Stimulated activated CD8-positive, alpha-beta memory T cell treated with anti-CD3 and anti-CD28 coated beads, Interleukin-4, amount 100 ng/mL, for 48 hours (primary cell): ENCODE measurements at places on chromosomes 1 and 21.

DNA sequence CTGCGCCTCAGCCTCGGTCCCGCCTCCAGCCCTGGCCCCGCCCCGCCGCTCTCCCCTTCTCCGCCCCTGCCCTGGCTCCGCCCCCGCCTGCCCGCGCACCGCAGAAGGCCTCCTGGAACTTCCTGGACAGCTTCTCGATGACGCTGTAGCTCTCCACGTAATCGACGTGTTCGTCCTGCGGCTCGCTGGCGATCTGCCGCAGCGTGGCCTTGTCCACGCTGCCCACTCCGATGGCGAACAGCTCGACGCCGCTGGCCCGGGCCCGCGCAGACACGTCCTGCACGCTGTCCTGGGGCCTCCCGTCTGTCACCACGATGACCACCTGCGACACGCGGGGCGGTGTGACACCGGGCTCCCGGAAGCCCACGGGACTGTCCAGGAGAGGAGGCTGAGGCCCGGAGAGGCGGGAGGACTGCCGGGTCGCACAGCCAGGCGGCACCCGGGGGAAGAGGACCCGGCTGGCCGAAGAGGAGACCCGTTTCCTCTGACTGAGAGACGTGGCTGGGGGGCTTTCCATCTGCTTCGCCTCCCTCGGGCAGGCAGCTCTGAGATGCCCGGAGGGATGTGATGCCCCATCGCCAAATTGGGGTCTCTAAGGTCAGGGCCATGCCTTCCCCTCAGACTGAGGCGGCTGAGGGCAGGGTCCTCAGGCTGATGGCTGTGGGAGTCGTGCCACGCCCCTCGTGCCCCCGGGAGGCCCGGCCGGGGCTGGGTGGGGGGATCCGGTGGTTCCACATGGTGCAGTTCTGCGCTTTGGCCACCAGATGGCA is 4.6 kb downstream of the MATN1 start:
- peak; percentile 90 for DNase-seq

GRCh38 chr1:15911927-15912326 is 64.0 kb downstream of the ZBTB17 start:
- DNase-seq, result no peak

GRCh38 chr1:151502035-151502700 is 9.0 kb upstream of the CGN start:
- DNase-seq, result no peak

DNA sequence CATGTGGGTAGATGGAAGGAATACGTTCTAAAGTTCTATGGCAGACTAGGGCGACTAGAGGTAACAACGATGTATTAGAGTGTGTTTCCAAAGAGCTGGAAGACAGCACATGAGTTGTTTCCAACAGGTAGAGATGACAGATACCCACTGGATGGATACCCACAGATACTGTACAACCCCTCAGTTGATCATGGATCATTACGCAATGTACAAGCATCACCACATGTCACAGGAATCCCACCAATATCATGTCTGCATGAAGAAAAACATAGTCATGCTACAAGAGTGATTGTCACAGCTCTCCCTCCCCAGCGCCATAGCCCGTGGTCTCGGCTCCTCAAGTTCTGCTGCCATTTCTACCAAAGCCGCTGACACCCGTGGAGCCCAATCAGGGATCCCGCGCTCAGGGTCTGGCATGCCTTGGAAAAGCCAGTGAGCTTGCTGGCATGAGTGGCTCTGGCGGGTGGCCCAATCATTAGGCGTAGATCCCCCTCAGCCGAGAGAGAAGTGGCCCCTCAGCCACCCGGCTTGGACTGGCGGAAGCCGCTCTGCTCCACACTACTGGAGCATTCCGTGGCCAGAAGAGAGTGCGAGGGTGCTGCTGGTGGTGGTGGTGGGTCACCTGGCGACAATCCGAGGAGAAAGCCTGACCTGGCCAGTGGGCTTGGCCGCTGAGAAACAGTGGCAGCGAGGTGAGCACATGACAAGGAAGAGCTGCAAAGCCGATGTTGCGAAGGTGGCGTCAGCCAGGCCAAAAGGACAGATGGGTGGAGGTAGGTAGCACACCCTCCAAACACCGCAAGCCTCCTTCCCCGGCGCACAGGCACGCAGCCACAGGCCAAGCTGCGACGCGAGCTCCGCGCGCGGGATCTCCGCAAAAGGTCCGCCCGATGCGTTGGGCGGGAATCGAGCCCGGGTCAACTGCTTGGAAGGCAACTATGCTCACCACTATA is 65.7 kb upstream of the FCGR2A start:
- peak; percentile 57 for DNase-seq

- no peak for DNase-seq
Observed at GRCh38 chr1:46136711-46137110, 4.3 kb upstream of the PIK3R3 start.

DNA sequence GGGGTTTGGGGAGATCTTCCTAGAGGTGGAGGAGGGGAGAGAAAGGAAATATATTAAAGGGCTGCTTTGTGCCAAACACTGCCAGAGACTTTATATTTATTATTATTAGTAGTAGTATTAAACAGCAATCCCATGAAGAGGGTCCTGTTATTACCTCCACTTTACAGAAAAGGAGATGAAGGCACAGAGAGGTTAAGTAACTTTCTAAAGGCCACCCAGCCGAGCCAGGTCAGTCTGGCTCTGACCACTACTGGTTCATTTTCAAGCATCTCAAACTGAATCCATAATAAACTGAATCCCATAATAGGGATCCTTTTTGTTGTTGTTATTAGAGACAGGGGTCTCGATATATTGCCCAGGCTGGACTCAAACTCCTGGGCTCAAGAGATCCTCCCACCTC is 12.6 kb downstream of the NCMAP start:
- DNase-seq, result no peak

GRCh38 chr21:26849428-26850115 is 4.4 kb upstream of the ADAMTS1 start:
- DNase-seq, result no peak

DNA sequence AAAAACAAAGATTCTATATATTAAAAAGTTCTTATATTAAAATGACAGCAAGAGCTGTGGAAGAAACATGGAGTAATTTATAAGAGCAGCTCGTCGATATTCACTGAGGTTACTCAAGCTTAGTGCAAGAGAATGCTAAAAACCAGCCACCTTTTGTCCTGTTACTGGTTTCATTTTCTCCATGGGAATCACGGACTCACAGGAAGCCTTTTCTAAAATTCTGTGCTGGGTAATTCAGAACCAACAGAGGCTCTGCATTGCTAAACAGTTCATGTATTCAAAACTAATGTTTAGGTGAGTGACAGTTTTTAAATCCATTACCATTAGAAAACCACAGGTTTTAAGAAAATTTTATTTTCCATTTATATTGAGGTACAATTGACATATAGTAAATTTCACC is 147.8 kb upstream of the MAP1LC3C start:
- DNase-seq, result no peak

GRCh38 chr1:31815752-31816500 is at the start of gene SPOCD1:
Gene SPOCD1, minus strand, starts transcription at chr1:31816022. Its CDS starts 689 bp downstream, at chr1:31815333.
- DNase-seq, result peak; percentile 94

GRCh38 chr1:236395230-236395946 is 1.3 kb downstream of the EDARADD start:
- DNase-seq, result peak; percentile 75

GRCh38 chr1:192592981-192593708 is 17.6 kb downstream of the RGS1 start:
- DNase-seq, result no peak

- no peak for DNase-seq
Observed at GRCh38 chr1:85578321-85579295, 2.0 kb upstream of the CCN1 start.

DNA sequence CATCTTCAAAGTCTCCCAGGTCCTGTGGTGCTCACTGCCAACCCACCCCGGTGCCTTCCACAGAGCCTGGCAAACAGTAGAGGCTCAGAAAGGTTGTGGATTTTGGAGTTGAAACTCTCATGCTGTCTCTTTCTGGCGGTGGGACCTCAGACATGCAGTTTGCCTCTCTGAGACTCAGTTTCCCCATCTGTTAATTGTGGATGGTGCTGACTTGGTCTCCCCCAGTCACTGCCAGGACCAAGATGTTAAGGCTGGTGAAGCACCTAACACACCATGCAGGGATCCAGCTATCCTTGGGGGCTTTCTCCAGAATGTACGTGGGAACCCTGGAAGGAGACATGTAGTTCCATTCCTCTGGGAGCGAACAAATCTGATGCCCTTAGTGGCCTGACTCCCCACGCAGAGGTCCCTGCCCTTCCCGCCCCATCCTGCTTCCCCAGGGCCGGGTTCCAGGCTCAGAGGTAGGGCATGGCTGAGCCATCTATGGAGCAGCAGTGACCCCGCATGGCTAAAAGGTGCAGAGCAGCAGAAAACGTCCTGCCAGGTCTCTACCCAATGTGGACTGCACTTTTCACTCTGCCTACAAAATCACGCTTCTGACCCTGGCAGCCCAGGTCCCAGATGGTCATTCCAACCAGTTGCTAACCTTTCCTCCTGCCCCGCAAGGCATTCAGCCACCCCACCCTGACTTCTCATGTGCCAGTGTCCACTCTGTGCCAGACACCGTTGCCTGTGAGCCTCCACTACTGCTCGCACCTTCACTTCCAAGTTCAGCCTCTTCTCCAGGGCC is 9.2 kb upstream of the TTC22 start:
- peak; percentile 85 for DNase-seq

GRCh38 chr1:31183927-31184554 is 55.6 kb downstream of the NKAIN1 start:
- DNase-seq, result peak; percentile 61

- DNase-seq, result no peak
Observed at GRCh38 chr1:246778663-246779062, 54.5 kb downstream of the SCCPDH start.

DNA sequence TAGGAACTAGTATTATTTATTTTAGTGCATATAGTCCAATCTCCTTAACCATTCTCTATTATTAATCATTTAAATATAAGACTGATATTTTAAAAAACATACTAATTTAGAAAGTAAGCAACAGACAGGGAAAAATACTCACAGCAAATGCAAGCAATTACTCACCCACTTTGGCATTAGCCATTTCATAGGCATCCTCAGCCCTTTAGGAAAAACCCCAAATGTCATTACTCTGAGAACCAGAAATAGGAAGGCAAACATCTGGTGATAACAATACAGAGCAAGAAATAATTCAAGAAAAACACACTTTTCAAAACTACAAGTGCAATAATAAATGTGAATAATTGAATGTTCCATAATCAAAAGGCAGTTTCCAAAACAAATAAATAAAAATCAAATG is 545.1 kb downstream of the PLPP3 start:
- no peak for DNase-seq

GRCh38 chr21:43693981-43694380 is 24.9 kb upstream of the PDXK start:
- no peak for DNase-seq

DNA sequence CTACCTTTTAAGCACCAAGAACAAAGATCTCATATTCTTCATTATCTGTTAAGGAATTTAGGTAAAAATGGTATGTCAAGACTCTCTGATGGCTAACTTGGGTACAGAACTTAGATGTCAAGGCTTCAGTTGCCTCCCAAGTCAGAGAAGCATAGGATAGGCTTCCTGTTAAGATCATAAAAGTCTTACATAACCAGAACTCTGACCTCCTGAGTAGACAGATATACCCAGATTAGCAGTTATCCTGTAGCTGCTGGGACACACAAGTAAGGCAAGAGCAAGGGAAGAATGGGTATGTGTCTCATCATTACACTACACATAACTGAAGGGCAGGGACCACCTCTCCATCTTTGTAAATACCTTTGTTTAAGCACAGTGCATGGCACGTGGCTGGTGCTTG is 15.4 kb upstream of the KLHL12 start:
- no peak for DNase-seq

DNA sequence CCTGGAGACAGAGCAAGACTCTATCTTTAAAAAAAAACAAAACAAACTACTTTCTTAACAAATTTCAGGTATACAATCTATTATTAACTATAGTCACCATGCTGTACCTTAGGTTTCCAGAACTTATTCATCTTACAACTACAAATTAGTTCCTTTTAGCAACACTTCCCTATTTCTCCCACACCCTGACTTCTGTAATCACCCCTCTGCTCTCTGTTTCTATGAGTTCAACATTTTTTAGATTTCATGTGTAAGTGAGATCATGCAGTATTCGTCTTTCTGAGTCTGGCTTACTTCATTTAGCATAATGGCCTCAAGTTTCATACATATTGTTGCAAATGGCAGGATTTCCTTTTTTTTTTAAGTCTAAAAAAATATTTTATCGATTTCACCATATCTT is 77.9 kb upstream of the LPGAT1 start:
- DNase-seq, result no peak

GRCh38 chr1:95876276-95876675 is 642.3 kb downstream of the RWDD3 start:
- DNase-seq, result no peak

- no peak for DNase-seq
Observed at GRCh38 chr21:45103971-45104520, 29.7 kb downstream of the ADARB1 start.

GRCh38 chr1:8112611-8113261 is 86.6 kb upstream of the ERRFI1 start:
- DNase-seq, result no peak

DNA sequence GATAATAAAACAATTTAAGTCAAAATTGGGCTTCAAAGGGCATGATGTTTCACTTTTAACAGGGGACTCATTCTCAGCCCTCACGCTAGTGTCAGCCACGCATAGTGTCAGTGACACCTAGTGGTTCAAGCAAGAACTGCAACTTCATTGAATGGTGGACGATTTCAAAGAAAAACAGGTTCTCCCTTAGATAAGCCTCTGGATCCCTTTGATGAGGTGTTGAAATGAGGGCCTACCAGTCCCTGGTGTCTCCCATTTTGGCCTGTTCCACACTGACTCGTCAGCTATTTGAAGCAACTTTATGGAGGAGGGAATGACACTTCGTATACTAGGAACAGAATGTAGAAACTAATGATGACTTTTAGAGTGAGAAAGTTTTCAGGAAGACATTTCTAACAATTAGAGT is 56.2 kb downstream of the FCRL5 start:
- DNase-seq, result peak; percentile 55
